ENCODE measurements at places on chromosomes 13 and 19. TPM values are rescaled to one million over a fixed set of nuclear protein-coding genes. Genes with fewer than 3 reads are reported as not detected.

The KLK6 gene
- total RNA-seq: not detected

The PGLYRP1 gene
- total RNA-seq: 0.93 TPM

The CFAP97D2 gene
- total RNA-seq: not detected

The RPS5 gene
- 834 TPM for total RNA-seq

The TMEM86B gene
- total RNA-seq: 1.1 TPM

The PSG6 gene
- not detected for total RNA-seq

The EID2B gene
- 14.8 TPM for total RNA-seq

The TPT1 gene
- 2,639 TPM for total RNA-seq

The IZUMO4 gene
- total RNA-seq: 2.6 TPM

The TJP3 gene
- total RNA-seq: 5.3 TPM

The SHC2 gene
- total RNA-seq: 22.5 TPM

The TUBA3C gene
- total RNA-seq: not detected

The ZNF99 gene
- 1.3 TPM for total RNA-seq

The GPR4 gene
- total RNA-seq: 0.71 TPM

The WDR62 gene
- 6.4 TPM for total RNA-seq

The CGB3 gene
- not detected for total RNA-seq

The ZNF284 gene
- total RNA-seq: 7.1 TPM
